T1000 (cell line): ENCODE measurements at places on chromosomes 7 and 10.

DNA sequence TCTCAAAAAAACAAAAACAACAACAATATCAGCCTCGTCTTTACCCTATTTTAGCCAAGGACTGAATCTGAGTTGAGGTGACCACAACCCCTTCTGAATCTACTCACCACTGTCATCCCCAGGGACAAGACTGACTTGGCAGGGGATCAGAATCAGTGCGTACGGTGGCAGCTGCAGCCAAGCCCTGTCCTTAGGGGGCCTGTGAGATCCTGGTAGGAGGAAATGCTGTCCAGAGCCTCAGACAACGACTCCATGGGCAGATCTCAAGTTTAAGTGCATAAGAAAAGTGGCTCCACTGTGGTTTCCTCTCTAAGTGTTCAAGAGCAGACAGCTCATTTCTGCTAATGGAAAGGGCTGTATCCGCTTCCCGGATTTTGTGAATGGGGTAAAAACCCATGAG lies 22.4 kb upstream of the CYTH3 start:
- no peak for DNase-seq

- DNase-seq = no peak
These were observed 198.7 kb upstream of the VSTM2A start for GRCh38 chr7:54343511-54343910.

- no peak for DNase-seq
These were observed 1.2 kb downstream of the PARP12 start for GRCh38 chr7:140061607-140061930.

GRCh38 chr10:128614802-128615553 lies 488.8 kb upstream of the MKI67 start:
- DNase-seq = no peak

GRCh38 chr10:7561216-7561893 lies 105.4 kb downstream of the ITIH5 start:
- DNase-seq = no peak

DNA sequence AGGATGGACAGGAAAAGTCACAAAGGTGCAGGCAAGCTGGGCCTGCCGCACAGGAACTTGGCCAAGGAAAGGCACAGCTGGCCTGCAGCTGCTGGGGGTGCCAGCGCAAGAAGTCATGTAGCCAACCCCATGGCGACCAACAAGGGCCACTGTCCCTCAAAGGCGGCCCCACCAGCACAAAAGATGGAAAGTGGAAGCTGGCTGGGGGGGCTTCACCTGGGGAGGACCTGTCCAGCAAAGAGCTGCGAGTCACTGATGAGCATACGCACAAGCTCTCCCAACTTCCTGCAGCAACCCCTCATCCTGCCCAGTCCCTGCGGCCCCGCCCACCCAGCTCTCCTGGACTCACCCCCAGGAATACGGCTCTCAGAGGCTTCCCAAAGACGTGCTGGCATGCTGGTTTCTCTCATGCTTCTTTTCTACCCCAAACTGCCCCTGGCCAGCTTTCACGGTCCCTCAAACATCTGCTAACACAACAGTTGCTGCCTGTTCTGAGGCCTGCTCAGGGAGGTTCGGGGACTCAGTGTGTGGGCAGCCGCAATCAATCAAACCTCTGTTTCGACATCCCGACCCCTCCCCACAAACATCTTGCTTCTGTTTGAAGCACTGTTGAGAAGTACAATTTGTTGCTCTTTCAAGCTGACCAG lies 67.6 kb downstream of the FAM53B start:
- DNase-seq = no peak

DNA sequence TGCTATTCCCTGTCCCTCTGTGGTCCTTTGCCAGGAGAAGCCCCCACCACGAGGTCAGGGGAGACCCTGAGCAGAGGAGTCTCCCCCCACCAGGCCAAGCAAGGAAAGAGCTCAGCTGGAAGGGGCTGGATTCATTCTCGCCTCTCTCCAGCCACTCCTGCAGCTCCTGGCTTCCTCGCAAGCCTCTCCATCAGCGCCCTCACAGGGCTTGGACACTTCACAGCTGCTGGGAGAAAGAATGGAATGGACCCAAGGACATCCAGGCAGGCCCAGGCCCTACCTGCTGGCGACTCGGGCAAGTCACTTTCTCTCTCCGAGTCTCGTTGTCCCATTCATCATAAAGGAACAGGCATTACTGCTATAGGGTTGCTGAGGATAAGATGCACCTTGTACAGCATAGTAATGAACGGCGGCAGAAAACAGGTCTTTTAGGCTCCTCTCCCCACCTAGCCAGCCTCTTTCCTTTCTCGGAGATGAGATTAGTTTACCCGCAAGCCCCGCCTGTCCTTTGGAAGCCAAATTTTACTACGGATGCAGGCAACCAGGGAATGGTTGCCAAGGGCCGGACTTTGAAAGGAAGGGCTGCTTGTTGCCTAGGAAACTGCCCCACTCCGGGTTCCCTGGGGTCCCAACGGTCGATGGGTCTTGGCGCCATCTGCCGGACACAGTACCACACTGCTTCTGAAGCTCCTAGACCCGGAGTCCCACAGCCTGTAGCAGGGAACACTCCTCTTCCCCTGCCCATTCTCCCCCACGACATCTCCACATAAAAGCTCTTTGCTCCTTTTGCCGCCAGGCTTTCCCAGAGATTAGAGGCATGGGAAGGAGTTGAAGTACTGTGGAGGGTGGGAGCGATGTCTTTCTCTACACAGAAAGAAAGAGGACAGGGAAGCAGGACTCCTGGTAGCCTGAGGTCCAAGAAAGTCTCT lies 22.3 kb downstream of the IMPDH1 start:
- peak; percentile 49 for DNase-seq
